ENCODE measurements at places on chromosomes 2 and 18. TPM values are rescaled to one million over a fixed set of nuclear protein-coding genes. Genes with fewer than 3 reads are reported as not detected.

ZNF385B gene
- not detected for total RNA-seq

PPM1B gene
- total RNA-seq, result 25.6 TPM

GPAT2 gene
- total RNA-seq, result 0.28 TPM

GRCh38 chr2:105391763-105392662 lies 6.8 kb downstream of the FHL2 start:
- DNase-seq, result no peak

DNA sequence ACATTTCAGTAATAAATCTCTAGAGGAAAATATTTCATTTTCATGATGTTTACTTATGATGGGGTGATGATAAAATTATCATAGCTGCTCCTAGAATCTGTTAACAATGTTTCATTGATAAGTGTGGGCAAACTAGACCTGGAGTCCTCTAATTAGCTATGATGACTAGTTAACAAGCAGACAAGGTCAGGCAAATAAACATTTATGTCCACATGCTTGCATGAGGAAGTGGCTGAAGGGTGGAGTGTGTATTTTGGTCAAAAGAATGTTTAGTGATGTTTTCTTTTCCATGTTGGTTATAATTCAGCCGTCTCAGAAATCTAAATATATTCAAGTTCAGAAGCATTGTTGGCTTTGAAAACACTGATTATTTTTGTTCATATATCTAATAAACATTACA lies 99.9 kb upstream of the FN1 start:
- DNase-seq, result no peak

DNA sequence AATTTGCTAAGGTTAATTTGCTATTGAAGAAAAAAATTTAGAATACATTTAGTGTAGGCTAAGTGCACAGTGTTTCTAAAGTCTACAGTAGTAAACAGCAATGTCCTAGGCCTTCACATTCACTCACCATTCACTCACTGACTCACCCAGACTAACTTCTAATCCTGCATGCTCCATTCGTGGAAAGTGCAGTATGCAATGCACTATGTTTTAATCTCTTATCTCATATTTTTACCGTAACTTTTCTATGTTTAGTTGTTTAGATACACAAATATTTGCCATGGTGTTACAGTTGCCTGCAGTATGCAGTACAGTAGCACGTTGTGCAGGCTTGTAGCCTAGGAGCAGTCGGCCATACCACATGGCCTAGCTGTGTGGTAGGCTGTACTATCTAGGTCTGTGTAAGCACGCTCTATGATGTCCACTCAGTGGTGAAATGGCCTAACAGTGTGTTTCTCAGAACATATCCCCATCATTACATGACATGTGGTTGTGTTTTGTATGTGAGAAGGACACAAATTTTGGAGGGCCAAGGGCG lies 18.1 kb upstream of the RFX8 start:
- DNase-seq, result no peak

GRCh38 chr2:61439241-61440002 lies 31.5 kb downstream of the USP34 start:
- no peak for DNase-seq

DNA sequence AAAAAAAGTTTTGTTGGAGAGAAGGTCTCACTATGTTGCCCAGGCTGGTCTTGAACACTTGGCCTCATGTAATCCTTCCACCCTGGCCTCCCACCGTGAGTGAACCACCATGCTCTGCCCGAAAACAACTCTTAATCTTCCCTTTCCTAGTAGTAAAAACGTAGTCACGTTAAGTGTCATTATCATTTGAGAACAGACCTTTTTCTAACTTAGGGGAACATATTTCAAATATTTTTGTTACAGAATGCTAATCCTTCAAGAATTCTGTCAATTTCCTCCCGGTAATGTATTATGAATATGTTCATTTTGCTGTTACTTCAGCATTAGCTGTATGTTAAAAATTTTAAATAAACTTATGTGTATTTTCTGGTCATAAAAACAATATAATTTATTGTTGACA lies 49.7 kb downstream of the MTA3 start:
- no peak for DNase-seq

DNA sequence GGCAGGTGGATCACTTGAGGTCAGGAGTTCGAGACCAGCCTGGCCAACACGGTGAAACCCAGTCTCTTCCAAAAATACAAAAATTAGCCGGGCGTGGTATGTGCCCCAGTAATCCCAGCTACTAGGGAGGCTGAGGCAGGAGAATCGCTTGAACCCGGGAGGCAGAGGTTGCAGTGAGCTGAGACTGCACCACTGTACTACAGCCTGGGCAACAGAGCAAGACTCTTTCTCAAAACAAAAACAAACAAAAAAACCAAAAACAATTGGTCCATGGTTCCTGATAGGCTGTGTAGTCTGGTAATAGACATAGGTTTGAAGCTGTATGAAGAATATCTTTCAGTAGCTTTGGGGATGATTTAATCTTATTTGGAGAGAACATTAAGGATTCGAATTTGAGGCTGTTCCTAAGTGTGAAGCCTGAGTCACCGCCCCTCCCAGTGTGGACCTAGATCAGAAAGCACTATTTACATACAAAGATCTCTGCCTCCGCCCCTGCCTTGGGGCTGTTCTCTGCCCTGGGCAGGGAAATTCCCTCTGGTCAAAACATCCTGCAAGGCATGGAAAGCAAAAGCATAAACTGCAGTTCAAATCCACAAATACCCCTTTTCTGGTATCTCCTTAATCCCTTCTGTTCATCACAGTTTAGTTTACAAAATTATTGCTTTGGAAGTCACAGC lies 52.8 kb upstream of the PMAIP1 start:
- DNase-seq, result peak; percentile 73

DNA sequence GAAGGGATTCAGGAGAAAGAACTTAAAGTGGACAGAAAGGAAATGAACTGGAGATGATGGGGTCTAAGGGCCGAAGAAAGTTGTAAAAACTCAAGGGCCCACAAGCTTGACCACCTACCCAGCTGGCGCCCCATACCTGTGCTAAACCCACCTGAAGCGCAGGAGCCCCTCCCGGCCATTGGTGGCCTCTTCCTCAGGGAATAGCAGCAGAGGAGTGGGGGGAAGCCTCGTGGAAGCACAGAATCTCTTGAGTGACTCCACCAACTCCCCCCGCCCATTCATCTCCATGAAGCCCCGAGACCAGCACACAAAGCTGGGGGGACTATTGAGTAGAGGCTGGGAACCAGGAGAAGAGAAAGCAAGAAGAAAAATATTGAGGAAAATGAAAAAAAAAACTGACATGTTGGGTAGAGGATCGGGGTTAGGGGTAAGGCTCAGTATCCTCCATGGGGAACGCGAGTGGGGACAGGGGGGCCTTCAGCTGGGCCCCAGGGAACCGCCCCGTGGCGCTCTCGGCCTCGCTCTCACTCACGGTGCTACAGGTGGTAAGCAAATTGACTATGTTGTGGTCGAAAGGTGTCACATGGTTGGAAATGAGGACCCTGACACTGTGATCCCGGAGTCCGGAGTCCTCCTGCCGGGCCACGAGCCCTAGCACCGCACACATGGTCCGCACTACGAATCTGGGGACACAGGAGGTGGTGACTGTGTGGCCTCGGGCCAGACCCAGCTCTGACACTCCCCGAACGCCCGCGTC lies 728 bp downstream of the AUP1 start:
- DNase-seq, result no peak

DNA sequence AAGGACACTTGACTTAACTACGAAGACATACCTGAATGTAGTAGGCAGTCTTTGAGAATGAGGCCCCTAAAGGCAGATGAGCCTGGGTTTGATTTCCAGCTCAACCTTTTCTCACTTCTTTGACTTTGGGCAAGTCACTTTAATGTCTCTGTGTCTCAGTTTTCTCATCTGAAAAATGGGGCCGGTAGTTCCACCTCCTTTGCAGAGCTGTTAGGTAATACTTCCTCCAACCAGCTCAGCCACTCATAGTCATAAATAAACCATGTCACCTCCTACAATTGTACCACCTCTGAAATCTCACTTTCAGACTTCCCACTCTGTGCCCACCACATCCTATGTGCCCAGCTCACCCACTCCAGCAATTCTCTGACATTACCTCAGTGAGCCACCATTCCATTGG lies 10.4 kb downstream of the ARHGAP25 start:
- no peak for DNase-seq

GRCh38 chr2:124026503-124026902 lies 1.4 kb downstream of the CNTNAP5 start:
- no peak for DNase-seq

- DNase-seq, result no peak
These were observed 746.1 kb upstream of the LRRTM1 start for GRCh38 chr2:81050580-81051095.

All from IMR-90 (cell line).